ENCODE measurements at places on chromosomes 5 and 9.

GRCh38 chr5:88702332-88702731, 180.7 kb downstream of the MEF2C start:
- DNase-seq: no peak

DNA sequence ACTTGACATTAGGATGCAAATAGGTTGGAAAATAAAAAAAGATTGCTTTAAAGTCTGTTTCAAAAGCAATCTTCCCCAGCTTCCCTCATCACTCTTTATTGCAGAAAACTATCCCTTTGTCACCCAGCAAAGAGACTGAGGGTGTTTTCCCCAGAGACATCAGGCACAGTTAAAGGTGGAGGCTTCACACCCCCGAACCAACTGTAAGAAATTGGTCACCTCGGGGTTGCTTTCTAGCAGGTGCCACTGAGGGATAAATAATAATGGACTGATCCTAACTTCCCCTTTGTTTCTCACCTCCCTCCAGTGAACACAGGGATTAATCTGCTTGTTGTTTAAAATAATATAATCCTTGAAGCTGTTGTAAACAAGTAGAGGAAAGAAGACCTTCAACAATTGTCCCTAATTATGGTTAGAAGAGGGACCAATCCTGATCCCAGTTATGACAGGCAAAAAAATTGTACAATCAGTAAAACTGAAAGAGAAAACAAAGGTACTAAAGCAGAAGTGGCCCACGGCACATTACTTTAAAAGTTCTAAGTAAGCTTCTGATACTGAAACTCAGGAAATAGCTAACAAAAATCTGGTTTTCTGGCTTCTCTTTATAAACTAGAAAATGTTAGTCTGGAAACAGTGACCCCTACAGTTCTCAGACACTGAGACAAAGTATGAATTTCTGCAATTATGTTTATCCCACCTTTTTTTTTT, 6.6 kb upstream of the PCSK1 start:
- no peak for DNase-seq

DNA sequence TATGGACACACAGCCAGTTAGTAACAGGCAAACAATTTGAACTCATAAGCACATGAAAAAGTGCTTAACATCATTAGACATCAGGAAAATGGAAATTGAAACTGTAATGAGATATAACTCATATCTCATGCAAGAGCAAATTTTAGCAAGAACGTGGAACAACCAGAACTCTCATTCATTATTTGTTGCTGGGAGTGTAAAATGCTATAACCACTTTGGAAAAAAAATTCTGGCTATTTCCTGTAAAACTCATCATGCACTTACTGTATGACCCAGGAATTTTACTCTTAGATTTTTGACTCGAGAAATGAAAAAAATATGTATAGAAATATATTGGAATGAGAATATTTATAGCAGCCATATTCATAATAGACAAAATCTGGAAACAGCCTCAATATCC, 205.7 kb upstream of the PUM3 start:
- no peak for DNase-seq

- DNase-seq: no peak
Observed at GRCh38 chr5:170257370-170257769, 24.6 kb downstream of the C5orf58 start.

Measured in non-pigmented ciliary epithelial cell (primary cell).